Effector memory CD4-positive, alpha-beta T cell (primary cell): ENCODE measurements at places on chromosomes 1 and 21.

DNA sequence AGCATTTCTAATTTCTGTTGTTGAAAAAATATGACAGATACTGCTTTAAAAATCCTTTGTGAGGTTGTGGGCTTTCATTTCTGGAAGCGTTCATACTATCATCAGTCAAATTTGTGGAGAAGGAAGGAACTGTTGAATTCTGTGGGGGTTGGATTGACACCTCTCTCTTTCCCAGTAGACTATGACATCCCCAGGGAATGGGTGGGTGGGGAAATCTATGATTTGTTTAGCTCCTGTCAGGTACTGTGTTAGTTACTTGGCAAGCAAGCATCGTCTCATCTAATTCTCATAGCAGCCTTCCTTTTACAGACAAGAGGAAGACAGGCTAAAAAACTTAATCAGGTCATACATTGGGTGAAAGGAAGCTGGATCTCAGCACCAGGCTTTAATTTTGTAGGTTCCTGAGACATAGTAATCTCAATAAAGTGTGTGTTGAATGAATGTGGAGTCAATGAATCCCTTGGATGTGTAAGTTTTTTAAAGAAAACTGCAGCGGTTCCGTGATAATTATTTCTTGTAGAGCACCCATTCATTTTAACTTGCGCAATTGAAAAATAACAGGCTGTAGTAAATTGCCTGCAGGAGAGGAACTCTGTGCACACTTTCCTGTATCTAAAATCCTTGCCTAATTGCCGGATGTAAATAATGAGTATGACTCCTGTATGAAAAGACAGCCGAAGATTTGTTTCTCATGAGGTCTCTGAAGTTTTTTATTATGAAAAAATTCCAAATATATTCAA, 60.6 kb downstream of the MYOM3 start:
- DNase-seq, result no peak
- no peaks in the 10 kb centered on the region for H3K27me3 ChIP-seq
- no peaks in the 10 kb centered on the region for H3K4me1 ChIP-seq
- no peaks in the 10 kb centered on the region for H3K36me3 ChIP-seq
- no peak overlapping the region for H3K4me3 ChIP-seq

- no peaks in the 10 kb centered on the region for H3K27me3 ChIP-seq
- no peak overlapping the region for H3K27ac ChIP-seq
- peaks cover 7% of the 10 kb centered on the region for H3K4me1 ChIP-seq
- H3K36me3 ChIP-seq, result peaks cover 5% of the 10 kb centered on the region
- no peak overlapping the region for H3K4me3 ChIP-seq
Measured at GRCh38 chr1:25504706-25505595, 38.5 kb upstream of the LDLRAP1 start.

DNA sequence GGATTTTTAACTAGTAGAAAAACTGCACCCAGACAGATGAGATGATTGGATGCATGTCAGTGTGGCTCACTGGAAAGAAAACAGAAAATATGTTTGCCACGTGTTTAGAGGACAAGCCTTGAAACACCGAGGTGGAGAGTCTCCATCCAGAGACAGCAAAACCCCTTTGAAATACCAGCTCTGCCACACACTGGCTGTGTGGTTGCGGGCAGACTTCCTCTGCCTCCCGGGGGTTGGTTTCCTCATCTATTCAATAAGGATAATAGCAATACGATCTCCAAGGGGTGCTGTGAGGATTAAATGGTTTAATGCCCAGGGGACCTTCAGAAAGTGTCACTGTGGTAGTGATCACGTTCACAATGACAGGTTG, 67.2 kb upstream of the PARP1 start:
- no peak overlapping the region for H3K27ac ChIP-seq
- no peak for DNase-seq
- no peaks in the 10 kb centered on the region for H3K4me1 ChIP-seq
- H3K27me3 ChIP-seq, result no peaks in the 10 kb centered on the region
- no peak overlapping the region for H3K4me3 ChIP-seq
- no peaks in the 10 kb centered on the region for H3K36me3 ChIP-seq

DNA sequence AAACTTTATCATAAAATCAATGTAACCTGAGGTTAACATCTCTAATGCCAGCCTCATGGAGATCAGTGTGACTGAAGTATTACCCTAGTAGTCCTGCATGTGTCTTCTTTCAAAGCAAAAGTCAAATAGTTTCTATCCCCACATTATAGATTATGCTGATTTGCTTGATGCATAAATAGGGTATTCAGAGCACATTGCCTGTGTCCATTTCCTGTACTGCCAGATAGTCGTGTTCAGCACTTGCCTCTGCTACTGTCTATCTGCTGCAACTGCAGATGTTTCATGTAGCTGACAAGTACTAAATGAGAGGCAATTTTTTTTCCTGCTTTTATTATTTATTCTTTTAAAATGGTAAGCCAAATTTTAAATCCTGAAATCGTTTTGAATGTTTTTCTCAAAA, 348.7 kb downstream of the CHRM3 start:
- no peaks in the 10 kb centered on the region for H3K27me3 ChIP-seq
- no peak for DNase-seq
- H3K4me1 ChIP-seq, result no peaks in the 10 kb centered on the region
- H3K36me3 ChIP-seq, result no peaks in the 10 kb centered on the region
- no peak overlapping the region for H3K4me3 ChIP-seq

GRCh38 chr1:149993764-149994163, 16.8 kb downstream of the OTUD7B start:
- no peak overlapping the region for H3K27ac ChIP-seq
- H3K36me3 ChIP-seq, result no peaks in the 10 kb centered on the region
- no peak overlapping the region for H3K4me3 ChIP-seq
- no peaks in the 10 kb centered on the region for H3K27me3 ChIP-seq
- no peak for DNase-seq

DNA sequence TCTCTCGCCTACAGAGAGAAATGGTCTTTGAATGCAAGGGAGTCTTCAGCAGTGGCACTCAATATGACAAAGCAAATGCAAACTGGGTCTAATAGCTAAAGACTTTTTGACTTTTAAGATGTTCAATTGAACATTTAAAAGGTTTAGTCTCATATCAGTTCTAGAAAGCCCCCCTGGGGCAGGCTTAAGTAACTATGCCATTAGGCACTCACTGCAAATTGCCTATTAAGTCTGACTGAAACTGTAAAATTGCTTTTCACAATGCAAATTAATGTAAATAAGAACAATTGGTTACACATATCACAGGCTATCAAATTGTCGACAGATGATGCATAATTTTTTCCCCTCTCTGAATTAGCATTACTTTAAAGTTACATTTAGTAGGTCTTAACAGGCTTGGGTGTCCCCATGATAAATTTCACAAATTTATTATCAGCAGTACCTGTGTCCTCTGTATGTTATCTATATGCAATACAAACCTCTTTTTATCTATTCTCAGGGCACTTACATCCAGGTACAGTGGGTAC, 329.1 kb downstream of the LRRIQ3 start:
- no peak overlapping the region for H3K4me3 ChIP-seq
- no peaks in the 10 kb centered on the region for H3K4me1 ChIP-seq
- DNase-seq, result no peak
- no peaks in the 10 kb centered on the region for H3K36me3 ChIP-seq
- no peaks in the 10 kb centered on the region for H3K27me3 ChIP-seq
- H3K27ac ChIP-seq, result no peak overlapping the region

GRCh38 chr1:27912429-27912828, 22.4 kb upstream of the SMPDL3B start:
- H3K4me1 ChIP-seq, result peaks cover 6% of the 10 kb centered on the region
- peaks cover 21% of the 10 kb centered on the region for H3K36me3 ChIP-seq
- no peaks in the 10 kb centered on the region for H3K27me3 ChIP-seq

- no peaks in the 10 kb centered on the region for H3K36me3 ChIP-seq
- H3K27ac ChIP-seq, result no peak overlapping the region
- H3K4me1 ChIP-seq, result no peaks in the 10 kb centered on the region
- H3K4me3 ChIP-seq, result no peak overlapping the region
Measured at GRCh38 chr1:219928791-219929118, 398 bp upstream of the SLC30A10 start.

GRCh38 chr1:87826681-87827251, 498.1 kb downstream of the LMO4 start:
- no peaks in the 10 kb centered on the region for H3K4me1 ChIP-seq
- DNase-seq, result no peak
